ENCODE measurements at places on chromosomes 13 and 19.

GRCh38 chr13:72005455-72005854 is 138.5 kb upstream of the DACH1 start:
- no peak overlapping the region for H3K4me3 ChIP-seq
- peaks cover 5% of the 10 kb centered on the region for H3K4me1 ChIP-seq
- no peak for DNase-seq
- no peak overlapping the region for H3K27ac ChIP-seq

DNA sequence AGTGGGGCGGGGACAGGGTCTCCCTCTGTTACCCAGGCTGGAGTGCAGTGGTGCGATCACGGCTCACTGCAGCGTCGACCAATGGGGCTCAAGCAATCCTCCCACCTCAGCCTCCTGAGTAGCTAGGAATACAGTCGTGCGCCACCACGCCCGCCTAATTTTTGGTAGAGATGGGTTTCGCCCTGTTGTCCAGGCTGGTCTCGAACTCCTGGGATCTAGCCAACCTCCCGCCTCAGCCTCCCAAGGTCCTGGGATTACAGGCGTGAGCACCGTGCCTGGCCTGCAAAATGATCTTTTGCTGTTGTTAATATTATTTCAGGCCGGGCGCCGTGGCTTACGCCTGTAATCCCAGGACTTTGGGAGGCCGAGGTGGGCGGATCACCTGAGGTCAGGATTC is 621 bp upstream of the TGDS start:
- DNase-seq: no peak
- H3K4me3 ChIP-seq: peak overlapping the region; percentile 98
- peaks cover 7% of the 10 kb centered on the region for H3K4me1 ChIP-seq
- H3K27ac ChIP-seq: no peak overlapping the region

DNA sequence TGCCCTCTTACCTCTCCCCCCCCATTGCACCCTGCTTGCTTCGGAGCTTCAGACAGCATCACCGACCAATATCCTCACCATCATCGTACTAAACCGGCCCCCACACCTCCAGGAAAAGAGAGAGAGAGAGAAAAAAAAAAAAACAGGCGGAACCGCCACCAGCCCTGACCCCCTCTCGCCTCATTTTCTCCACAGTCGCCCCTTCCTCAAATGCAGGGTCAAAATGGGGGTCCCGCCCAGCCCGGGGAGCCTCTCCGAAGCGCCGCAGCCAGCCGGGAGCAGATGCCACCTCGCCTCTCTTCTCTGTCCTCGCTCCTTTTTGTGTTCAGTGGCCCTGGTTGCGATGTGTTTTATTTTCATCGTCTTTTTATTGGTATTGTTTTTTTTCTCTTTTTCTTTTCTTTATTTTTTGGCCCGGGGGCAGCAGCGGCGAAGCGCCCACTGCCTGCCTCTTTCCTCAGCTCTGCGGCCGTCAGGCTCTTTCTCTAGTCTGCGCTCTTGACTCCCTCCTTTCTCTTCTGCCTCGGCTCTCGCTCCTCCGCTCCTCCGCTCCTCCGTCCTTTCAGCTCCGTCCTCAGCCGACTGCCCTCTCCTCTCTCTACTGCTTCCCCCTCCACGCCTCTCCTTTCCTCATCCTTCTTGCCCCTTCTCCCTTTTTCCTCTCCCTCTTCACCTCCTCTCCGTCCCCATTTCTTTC is 41.4 kb downstream of the DEDD2 start:
- H3K36me3 ChIP-seq: no peaks in the 10 kb centered on the region
- no peak overlapping the region for H3K27ac ChIP-seq
- DNase-seq: peak; percentile 20
- H3K27me3 ChIP-seq: peaks cover 50% of the 10 kb centered on the region
- peak overlapping the region; percentile 55 for H3K4me3 ChIP-seq

- H3K4me1 ChIP-seq: no peaks in the 10 kb centered on the region
- no peak overlapping the region for H3K27ac ChIP-seq
- DNase-seq: no peak
- no peaks in the 10 kb centered on the region for H3K36me3 ChIP-seq
Observed at GRCh38 chr13:38415233-38415632, 65.6 kb downstream of the UFM1 start.

DNA sequence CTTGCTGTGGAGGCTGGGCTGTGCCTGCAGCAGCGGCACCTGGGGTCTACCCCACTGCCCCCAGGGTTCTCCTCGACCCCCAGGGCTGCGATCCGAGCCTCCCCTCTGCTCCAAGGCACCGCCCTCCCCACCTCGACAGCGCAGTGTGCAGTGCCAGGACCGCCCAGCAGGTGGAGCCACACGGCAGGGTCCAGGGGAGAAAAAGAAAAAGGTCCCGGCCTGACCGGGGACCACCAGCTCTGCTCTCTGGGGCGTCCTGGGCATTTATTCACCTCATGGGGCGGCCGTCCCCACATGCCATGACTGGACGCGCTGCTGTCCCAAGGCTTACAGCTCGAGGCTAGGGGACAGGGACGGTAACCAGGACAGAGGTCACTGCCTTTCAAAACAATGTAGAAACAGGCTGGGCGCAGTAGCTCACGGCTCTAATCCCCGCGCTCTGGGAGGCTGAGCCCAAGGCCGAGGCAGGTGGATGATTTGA is 10.6 kb downstream of the REXO1 start:
- H3K27me3 ChIP-seq: no peaks in the 10 kb centered on the region
- no peak for DNase-seq
- H3K36me3 ChIP-seq: no peaks in the 10 kb centered on the region
- H3K4me3 ChIP-seq: no peak overlapping the region
- no peaks in the 10 kb centered on the region for H3K4me1 ChIP-seq

DNA sequence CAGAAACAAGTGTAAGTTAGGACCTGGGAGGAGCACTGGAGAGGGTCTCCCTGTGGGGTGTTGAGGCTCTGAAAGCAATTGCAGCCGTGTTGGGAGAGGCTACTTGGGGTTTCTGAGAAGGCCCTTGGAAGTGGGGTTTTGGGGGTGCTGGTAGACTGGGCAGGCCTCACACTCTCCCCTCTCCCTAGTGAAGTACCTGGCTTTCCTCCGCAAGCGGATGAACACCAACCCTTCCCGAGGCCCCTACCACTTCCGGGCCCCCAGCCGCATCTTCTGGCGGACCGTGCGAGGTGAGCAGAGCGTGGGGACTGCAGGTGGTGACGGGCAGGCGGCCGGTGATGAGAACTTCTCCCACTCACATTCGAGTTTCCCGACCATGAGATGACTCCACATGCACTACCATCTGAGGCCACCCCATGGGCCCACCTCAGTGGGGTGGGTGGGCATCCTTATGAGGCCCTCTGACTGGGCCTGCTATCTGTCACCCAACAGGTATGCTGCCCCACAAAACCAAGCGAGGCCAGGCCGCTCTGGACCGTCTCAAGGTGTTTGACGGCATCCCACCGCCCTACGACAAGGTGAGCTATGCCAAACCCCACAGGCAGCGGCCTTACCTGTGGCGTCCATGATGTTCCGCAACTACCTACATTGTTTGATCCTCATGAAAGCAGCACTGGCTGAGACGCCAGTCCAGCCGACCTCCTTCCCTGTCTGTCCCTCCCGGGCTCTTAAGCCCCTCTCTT is 3.0 kb downstream of the RPL13A start:
- peaks cover 14% of the 10 kb centered on the region for H3K4me1 ChIP-seq
- peak overlapping the region; percentile 98 for H3K4me3 ChIP-seq
- no peaks in the 10 kb centered on the region for H3K27me3 ChIP-seq
- H3K27ac ChIP-seq: peak overlapping the region; percentile 20
- DNase-seq: no peak

- H3K4me3 ChIP-seq: peak overlapping the region; percentile 8
- H3K27me3 ChIP-seq: no peaks in the 10 kb centered on the region
- peaks cover 37% of the 10 kb centered on the region for H3K4me1 ChIP-seq
- DNase-seq: peak; percentile 98
- peak overlapping the region; percentile 73 for H3K27ac ChIP-seq
- H3K36me3 ChIP-seq: no peaks in the 10 kb centered on the region
Observed at GRCh38 chr13:31767175-31767900, 28.0 kb downstream of the RXFP2 start.
